Activated naive CD4-positive, alpha-beta T cell treated with anti-CD3 and anti-CD28 coated beads, Interleukin-2, amount 50 U/mL, for 16 hours (primary cell): ENCODE measurements at places on chromosomes 12 and 14.

GRCh38 chr12:6778217-6778573 is 5.9 kb downstream of the LAG3 start:
- DNase-seq: no peak

GRCh38 chr12:109951751-109952150 is 44.4 kb downstream of the GIT2 start:
- no peak for DNase-seq

DNA sequence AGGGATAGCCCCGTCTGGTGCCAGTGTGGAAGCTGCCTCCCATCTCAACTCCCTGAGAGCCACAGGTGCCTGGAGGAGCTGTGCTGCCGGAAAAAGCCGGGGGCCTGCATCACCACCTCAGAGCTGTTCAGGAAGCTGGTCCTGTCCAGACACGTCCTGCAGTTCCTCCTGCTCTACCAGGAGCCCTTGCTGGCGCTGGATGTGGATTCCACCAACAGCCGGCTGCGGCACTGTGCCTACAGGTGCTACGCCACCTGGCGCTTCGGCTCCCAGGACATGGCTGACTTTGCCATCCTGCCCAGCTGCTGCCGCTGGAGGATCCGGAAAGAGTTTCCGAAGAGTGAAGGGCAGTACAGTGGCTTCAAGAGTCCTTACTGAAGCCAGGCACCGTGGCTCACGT is 25.5 kb upstream of the P2RX4 start:
- no peak for DNase-seq

- DNase-seq: no peak
Measured at GRCh38 chr12:125100551-125101434, 35.6 kb downstream of the AACS start.

DNA sequence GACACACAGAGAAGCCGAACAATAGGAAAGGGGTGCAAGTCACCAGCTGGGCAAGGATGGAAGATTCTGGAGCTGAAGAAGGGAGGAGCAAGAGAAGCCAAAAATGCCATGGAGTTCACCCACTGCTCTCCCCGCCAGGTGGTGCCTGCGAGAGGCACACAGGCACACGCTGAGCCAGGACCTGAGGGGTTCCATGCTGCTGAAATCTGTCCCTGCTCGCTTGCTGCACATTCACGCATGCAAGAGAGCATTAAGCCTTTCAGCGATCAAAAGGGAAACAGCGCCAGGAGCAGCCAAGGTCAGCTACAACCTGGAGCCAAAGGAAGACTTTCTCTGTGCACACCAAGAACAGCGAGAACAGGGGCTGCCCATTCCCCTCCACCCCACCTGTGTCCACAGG is 104.1 kb downstream of the ANO2 start:
- DNase-seq: no peak

GRCh38 chr12:51124504-51124903 is 41.1 kb upstream of the CSRNP2 start:
- no peak for DNase-seq

GRCh38 chr14:33484264-33484663 is 466.6 kb downstream of the EGLN3 start:
- no peak for DNase-seq

- no peak for DNase-seq
Measured at GRCh38 chr12:109723311-109723881, 9.8 kb downstream of the FAM222A start.

DNA sequence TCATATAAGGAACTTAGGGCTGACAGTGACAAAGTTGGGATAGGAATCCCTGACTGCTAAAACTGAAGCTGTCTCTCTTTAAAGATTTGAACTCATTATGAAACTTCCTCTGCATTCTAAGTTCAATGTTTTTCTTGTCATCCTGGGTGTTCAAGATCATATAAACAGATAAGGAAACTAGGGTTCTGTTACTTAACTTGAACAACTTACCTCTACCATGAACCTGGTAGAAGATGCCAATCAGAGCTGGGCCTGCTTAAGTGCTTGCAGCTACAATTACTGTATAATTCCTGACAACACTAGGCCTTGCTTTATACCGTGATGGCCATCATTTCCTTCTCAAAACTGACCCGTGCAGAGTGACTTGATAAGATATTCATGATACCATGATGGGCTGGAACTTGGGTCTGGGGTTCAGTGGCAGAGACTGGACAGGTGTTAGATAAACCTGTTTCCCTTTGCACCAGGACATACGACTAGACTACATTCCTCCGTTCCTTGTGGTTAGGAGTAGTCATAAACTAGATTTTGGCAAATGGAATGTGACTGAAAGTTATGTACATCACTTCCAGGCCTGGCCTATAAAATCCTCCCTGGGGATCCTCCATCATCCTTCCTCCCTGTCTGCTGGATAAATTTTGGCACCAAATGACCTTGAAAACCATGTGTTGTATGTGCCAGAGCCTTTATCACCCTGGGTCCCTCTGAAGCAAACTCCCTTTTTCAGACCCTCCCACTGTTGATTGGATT is 172.2 kb upstream of the PRICKLE1 start:
- no peak for DNase-seq

DNA sequence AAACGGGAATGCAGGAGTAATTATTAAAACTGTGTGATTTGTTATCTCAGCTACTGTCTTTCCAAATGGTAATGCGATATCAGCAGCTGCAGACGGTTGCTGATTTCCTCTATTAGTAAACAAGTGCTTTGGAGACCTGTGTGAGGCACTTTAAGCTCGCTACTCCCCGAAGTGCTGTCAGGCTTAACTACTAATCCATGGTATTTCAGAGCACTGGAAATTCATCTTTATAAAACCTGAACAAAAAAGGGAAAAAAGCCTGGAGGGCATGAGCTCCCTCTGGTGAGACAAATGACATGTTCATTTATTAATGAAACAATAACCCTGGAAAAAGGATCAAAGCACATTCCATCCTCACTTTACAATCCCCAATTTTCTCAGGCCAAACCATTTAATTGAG is 143.6 kb upstream of the OTX2 start:
- no peak for DNase-seq

- no peak for DNase-seq
Measured at GRCh38 chr12:69523433-69524330, 53.5 kb downstream of the FRS2 start.

GRCh38 chr14:40309124-40309523 is 876.9 kb upstream of the FBXO33 start:
- no peak for DNase-seq

GRCh38 chr12:17609153-17609552 is 480.8 kb downstream of the RERGL start:
- DNase-seq: no peak

GRCh38 chr14:20412411-20412810 is 890 bp downstream of the TEP1 start:
- DNase-seq: no peak

DNA sequence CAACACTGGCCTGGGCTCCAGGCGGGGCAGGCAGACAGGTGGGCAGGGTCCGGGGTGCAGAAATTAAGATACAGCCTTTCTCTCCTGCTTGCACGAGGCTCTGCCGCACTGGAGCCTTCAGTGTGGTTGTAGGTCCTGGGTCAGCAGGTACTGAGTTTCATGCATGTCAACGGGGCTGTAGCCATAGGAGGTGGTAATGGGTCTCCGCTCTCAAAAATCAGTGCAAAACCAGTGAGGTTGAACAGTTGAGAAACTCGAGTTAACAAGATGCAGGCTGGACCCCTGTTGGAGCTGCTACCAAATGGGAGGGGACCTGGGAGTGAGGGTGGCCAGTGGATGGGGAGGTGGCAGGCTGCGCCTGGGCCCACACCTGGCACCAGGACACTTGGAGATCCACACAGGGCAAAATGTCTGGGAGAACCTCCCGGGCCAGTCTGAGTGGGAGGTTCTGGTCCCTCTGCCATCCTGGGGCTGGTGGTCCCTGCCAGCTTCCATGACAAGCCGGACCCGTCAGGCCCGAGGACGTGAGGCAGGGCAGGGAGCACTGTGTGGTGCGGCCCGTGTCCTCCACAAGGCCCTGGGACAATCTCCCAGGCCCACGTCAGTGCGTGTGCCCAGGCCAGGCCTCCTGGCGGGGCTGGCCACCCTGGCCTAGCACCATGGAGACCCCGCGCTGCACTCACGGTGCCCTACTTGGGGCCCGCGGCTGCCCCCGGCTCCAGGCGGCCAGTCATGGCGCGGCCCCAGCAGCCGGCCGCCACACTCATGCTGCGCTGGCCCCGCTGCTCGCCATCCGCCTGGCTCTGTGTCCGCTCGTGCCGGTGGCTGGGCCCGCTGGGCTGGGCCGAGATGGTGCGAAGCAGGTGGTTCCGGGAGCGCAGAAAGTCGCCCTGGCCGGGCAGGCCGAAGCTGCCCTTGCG is 5.1 kb downstream of the ARL6IP4 start:
- no peak for DNase-seq

DNA sequence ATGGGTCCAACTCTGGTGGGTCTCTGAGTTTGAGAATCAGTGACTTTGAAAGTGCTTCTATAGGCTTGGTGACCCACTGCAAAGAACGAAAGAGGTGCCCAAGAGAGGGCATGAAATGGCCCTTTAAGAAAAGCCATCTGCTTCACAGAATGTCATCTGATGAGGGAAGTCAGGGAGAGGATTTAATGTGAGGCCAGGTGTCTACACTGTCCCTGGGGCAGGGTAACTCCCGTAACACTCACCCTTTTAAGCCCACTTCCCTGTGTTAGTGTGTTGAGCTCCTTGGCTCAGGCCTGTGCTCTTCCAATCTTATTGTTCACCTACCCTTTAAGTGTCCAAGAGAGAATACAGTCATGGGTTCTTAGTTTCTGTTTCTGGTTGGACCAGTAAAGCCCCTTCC is 16.4 kb upstream of the SRSF5 start:
- DNase-seq: no peak

DNA sequence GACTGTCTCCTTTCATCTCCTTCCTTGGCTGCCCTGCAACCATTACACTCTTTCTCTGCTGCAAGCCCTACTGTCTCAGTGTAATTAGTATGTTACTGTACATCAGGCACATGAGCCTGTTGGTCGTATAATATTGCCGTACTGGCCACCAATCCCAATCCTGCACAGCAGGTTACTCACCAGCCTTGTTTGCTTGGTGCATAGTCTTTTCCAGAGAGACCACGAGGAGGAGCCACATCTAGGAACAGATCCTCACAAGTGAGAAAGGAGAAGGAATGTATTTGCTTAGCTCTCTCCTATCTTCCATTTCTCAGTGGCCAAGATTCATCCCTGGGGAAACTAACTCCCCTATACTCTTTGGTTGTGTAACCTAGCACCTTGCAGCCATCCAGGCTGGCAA is 33.0 kb upstream of the BICDL1 start:
- DNase-seq: no peak

- DNase-seq: no peak
Measured at GRCh38 chr14:54202288-54202687, 194.5 kb upstream of the CDKN3 start.

- DNase-seq: no peak
Measured at GRCh38 chr12:79016181-79016580, 151.6 kb downstream of the SYT1 start.

GRCh38 chr12:6927379-6928021 is at the start of gene ATN1:
ATN1 (plus strand) TSS chr12:6927959; CDS start chr12:6934002, 6,043 bp downstream.
- DNase-seq: peak; percentile 59

- peak; percentile 75 for DNase-seq
Measured at GRCh38 chr14:92613008-92613658, 99.6 kb downstream of the RIN3 start.

DNA sequence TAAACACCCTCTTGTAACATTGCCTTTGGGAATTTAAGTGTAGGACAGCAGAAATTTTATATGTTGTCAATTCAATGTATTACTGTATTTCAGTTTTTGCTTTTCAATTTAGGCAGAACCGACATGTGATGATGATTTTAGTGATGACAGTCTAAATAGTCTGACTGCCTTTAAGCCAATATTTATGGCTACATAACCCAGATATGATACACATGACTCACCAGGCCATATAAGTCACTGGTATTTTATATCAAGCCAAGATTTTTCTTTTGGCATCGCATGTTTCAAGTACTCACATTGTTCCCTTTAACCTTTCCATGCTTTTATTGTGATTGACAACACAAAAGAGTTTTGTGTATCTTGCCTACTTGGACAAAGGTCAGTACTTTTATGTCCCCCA is 13.6 kb upstream of the PPM1A start:
- no peak for DNase-seq

GRCh38 chr14:53047307-53048069 is 96.6 kb upstream of the FERMT2 start:
- DNase-seq: no peak

DNA sequence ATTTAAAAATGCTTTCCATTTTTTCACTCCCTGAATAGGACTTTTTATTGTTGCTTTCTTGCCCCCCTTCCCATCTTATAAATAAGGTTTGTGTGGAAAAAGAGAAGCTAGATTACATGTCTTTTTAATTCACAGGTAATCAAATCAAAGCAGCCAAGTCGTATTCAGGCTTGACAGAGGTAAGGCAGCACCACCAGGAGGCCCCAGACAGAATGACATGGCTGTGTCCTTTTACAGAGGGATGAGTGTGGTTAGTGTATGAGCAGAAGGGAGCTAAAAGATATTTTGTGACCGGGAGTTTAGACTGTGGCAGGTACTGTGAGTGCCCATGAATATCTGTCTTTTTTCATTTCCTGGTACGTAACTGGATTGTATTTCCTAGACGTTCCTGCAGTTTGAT is 596.1 kb downstream of the ETNK1 start:
- no peak for DNase-seq

GRCh38 chr12:1542599-1542998 is 51.8 kb downstream of the FBXL14 start:
- no peak for DNase-seq
